ENCODE measurements at places on chromosomes 1 and 21.

- DNase-seq, result no peak
Observed at GRCh38 chr1:224407571-224408293, 26.9 kb downstream of the WDR26 start.

- DNase-seq, result no peak
Observed at GRCh38 chr1:180680558-180681144, 48.8 kb downstream of the XPR1 start.

- no peak for DNase-seq
Observed at GRCh38 chr21:31530897-31531705, 128.4 kb upstream of the SOD1 start.

DNA sequence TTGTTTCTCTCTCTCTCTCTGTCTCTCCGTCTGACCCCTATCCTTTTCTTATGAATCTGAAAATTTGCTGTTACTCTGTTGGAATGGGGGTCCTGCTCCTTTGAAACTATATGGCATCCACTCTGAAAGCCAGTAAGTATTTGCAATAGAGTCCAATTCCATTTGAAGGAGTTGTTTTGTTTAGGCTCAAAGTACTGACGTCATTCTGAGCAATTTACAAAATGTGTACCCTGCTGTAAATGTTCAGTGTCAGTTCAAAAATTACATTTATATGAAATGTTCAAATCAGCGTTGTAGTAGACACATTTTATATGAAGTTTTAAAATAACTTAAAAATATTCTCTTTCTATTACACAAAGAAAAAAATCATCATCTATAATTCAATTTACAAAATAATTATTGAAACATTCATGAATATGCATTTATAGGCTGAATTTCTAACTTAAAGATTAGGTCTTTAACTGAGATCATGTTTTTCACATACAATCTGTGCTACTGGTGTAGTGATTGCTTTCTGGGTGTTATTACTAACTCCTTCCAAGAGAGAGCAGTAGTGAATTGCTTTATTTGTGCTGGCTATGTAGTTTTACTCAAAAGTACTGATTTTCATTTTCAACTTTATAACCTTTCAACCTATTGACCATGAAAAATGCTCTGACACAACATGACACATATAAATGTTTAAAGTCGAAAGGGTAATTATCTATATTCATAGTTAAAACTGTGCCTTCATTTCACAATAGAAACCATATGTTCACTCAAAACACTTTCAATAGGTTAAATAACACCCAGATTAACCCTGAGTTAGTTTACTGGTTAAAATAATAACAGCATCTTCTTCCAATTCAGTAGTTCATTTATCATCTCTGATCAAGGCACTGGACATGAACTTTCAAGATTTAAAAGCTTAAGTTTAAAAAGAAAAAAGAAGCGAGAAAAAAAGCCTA lies 253.1 kb upstream of the ADGRL4 start:
- DNase-seq, result no peak
